ENCODE measurements at places on chromosomes 3 and 15. TPM values are rescaled to one million over a fixed set of nuclear protein-coding genes. Genes with fewer than 3 reads are reported as not detected.

Gene MESP2
- not detected for total RNA-seq

DNA sequence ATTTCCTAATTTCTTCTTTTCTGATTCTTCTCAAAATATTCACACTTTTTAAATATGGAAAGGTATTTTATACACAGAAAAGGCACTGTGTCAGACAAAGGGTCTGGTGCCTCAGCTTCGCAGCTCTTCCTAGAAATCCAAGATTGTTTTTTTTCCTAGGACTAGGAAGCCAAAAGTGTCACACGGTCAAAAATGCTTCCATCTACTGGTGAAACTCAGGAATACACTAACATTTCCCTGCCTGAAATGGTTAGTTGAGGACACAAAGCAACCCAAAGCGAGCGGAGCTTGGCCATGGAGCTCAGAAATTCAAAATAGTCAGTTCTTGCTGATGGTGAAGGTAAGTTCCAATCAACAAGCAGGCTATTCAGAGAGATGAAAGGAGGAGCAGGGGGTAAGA lies 426.5 kb upstream of the RASGRP1 start:
- no peak for DNase-seq

DNA sequence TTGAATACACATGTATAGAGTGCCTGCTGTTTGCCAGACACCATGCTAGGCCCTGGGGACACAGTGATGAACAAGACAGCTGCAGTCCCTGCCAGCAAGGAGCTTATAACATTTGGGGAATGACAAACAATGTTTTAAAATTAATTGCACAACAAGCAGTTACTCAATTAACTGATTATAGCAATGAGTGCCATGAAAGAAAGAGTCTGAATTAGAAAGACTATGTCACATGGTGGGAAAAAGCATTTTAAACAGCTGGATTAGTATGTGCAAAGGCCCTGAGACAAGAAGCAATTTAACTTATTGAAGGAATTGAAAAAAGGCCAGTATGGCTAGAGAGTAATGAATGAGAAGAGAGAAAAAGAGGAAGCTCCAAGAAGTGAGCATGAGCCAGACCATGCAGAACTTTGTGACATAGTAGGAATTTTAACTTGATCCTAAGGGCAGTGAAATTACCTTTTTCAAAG lies 64.5 kb upstream of the PLXNA1 start:
- no peak for DNase-seq

GRCh38 chr3:66989860-66990696 lies 8.0 kb upstream of the KBTBD8 start:
- no peak for DNase-seq

DNA sequence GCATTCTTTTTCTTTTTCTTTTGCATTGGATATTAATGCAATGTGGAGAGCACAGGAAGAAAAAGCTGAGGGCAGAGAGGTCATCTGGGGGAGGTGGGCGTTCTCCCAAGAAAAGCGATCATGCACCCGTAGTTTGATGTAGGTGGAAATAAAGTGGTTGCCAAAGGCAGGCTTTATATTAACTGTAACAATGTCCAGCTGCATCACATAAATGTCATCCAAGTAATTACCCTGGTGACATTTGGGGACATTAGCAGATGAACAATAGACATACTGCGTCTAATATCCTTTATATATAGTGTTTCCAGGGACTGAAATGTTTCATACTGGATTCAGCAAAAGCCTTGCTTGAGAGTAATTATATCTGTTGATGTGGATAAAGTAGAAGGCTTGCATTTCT lies 135.5 kb downstream of the CNTN6 start:
- no peak for DNase-seq

GRCh38 chr3:42822828-42823227 lies 13.6 kb downstream of the ACKR2 start:
- DNase-seq: no peak

DNA sequence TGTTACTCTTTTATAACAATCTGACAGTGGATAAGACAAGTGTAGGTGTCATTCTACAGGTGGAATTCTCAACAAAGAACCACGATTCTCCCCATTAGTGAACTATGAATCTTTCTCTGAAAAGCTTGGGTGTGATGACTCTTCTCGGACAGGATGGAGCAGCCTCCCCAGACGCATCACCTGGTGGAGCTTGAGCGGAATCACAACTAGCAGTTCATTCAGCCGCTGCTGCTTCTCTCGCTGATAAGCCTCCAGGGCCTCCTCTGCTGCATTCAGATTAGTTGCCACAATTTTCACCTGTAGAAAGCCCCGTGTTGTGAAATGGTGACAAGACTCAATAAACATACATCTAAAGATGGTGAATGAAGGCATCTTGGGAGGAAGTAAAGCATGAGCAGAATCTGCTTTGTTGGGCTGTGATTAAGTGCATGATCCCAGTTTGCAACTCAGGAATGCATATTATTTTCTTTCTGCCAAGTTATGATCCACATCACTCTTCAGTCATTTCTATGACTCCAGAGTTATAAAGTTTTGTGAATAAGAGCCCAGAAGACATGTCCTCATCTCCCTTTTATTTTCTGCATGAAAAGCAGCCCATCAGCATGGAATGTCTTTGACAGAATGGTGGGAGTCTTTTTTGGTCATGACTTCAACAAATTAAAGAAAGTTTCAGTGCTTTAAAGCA lies 93.6 kb downstream of the BOC start:
- no peak for DNase-seq

DNA sequence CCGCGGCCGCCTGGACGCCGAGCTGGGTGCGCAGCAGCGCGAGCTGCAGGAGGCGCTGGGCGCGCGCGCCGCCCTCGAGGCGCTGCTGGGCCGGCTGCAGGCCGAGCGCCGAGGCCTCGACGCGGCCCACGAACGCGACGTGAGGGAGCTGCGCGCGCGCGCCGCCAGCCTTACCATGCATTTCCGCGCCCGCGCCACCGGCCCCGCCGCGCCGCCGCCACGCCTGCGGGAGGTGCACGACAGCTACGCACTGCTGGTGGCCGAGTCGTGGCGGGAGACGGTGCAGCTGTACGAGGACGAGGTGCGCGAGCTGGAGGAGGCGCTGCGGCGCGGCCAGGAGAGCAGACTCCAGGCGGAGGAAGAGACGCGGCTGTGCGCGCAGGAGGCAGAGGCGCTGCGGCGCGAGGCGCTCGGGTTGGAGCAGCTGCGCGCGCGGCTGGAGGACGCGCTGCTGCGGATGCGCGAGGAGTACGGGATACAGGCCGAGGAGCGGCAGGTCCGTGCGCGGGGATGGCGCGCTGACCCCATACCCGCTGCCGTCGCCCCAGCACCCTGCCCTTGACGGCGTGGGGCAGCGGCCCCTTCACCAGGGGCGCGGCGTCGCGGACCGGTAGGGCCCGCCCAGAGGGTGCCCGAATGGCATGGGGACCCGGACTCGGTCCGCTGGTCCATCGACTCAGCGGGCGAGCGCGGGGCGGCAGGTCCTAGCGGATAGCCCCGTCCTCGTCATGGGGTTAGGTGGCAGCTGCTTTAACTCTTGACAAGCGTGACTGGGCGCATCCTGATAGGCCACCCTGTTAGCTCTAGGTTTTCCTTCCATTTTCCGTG lies 848 bp downstream of the SYNM start:
- DNase-seq: peak; percentile 81
